ENCODE measurements at places on chromosomes 5 and 9.

DNA sequence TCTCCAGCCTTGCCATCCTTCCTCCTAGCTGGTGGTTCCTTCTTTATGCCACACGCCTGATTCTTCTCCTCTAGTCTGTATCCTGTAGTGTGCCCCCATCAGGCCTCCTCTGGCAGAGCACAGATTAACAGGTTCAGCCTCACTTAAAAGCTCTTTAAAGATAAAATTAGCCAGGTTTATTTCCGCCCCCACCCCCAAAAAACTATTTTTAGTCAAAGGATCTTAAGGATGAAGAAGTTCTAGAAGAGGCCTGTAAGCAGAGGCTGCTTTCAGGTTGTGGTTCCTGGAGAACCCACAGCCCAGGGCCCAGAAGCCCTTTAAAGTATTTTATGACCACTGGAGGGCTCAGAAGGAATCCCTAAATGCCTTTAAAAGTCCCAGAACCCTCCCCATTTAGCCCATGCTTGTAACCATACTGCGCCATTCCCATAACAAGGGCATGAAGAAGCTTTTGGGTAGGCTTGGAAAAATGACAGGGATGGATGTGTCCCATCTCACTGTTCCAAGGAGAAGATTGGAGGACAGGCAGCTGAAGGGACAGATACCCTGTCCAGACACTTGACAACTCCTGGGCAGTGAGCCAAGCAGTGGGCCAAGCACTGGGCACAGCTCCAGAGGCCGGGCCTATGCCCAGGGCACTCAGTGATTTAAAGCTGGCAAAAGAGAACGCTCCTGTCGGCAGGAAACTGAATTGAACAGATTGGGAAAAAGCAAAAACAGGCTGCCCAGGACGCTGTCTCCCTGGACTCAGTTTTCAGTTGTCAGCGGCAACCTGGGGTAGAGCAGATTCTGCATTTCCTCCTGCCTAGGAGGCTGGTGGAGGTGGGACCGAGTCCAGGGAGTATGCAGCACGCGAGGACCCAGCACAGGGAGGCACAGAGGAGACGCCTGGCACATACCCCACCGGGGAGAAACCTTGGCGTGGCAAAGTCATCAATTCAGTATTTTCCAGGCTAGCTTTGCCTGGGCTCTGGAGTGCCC is 106.3 kb upstream of the SSBP2 start:
- no peak for DNase-seq

DNA sequence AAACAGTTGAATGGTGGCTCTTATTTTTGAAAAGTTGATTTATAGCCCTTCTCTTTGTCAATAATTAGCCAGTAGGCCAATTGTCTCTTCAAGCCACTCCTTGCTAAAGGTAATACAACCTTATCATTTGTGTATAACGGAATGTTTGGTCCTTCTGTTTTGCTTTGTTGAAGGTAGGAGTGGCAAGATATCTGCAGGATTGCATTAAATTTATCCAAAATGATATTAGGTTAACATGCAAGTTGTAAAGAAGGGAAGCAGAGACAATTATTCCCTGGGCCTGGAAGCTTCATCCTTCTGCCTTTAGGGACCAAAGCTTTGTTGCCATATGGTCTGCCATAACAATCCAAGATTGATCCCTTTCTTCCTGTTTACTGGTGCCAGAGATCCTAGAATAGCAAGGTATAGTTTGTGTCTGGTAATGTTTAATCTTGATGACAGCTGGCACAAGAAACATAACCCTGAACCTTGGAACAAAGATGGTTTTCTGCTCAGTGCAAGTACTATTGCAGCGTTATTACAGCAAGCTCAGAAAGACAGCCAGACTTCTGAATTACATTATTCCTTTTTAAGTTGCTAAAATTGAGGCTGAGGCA is 15.5 kb upstream of the FSD1L start:
- no peak for DNase-seq

- no peak for DNase-seq
Observed at GRCh38 chr5:143031781-143032580, 261.8 kb downstream of the ARHGAP26 start.

DNA sequence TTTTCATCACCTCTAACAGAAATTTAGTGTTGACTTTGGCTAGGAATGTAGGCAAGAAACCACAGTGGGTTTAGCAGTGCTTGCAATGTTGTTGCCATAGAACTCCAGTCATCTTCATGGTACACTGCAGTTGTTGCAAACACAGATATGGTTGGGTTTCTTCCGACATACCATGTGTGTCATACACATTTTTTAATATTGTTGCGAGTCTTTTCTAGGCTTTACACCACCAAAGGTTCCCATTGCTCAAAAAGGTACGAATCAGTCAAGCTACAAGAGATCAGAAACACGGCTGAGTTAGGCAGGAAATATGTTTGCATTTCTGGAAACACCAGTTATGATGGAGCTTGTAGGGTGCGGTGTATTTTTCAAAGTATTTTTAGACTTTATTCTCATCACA is 172.4 kb downstream of the SYK start:
- DNase-seq = no peak

DNA sequence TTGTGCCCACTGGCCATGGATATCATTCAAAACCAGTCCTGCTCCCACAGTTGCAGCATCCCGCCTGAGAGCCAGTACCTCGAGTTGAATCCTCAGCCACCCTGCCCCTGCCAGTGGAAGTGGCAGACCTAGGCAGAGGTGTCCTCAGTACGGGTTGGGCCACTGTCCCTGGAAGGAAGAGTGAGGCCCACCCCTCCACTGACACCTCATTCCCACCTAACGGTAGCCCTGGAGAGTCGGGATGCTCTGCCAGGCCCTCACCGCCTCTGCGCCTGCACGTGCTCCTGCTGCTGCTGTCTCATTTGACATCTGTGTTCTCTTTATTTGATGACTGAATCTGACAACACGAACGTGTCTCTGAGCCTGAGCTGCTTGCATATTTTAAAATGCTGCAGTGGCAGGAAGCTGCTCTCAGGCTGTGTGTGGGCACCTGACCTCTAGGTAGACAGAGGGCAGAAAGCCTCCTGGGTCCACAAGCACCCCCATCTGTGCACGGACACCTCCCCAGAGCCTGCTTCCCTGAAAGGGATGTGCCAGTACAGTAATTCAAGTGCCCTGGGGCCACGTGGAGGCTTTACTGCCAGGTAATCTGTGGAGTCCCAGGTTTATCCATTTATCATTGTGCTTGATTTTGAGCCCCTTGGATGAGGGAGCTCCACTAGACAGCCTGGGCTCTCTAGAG is 194.7 kb downstream of the CACNA1B start:
- DNase-seq = no peak

DNA sequence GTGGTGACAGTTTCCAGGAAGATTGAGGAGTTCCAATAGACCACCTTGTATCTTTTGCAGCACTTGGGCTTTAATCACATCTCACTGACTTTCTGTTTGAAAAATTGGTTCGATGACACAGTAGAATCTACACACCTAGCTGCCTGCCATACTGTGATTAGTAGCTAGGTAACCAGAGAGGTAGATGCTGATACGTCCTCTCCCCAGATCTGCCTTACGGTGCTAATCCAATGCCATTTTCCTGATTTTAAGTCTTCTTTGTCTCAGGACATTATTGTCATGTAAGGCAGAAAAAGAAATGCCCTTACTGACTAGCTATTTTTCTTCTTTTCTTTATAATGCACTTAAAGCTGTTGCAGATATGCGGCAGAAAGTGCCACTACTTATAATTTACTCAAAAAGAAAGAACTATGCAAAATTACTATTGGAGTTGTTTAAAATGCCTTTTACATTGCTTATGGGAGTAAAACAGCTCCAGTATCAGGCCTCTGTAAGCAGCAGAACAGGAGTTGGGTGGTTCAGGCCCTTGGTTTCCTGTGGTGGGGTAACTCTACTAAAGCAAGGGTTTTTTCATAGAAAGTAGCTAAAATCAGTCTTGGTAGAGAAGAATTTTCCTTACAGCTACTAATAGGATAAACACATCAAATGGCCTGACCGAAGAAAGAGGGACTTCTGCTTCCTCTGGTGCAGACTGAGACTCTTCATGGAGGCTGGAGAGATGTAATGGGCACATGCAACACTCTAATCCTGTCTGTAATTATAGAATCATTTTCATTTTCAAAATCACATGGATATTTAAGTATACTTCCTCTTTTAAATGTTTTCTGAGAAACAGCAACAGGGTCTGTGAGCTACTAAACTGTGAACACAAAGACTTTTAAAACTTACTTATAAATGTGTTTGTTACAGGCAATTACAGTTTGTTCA is 177.2 kb downstream of the MAPKAP1 start:
- DNase-seq = no peak

DNA sequence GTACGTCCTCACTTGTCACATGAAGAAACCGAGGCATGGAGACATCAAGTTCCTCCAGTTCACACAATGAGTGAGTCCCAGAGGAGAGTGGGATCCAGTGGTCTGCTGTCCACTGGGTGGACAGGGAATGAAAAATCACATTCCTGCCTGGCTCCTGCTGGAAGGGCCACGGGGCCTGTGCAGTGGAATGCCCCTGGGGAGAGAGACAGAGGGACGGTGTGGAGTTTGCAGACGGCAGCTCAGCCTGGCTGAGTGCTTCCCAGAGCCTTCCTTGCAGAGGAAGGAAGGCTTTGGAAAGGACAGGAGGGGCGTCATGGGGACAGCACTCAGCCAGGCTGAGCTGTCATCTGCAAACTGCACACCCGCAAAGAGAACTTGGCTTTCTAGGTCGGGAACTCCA is 74.7 kb downstream of the COL27A1 start:
- DNase-seq = no peak

DNA sequence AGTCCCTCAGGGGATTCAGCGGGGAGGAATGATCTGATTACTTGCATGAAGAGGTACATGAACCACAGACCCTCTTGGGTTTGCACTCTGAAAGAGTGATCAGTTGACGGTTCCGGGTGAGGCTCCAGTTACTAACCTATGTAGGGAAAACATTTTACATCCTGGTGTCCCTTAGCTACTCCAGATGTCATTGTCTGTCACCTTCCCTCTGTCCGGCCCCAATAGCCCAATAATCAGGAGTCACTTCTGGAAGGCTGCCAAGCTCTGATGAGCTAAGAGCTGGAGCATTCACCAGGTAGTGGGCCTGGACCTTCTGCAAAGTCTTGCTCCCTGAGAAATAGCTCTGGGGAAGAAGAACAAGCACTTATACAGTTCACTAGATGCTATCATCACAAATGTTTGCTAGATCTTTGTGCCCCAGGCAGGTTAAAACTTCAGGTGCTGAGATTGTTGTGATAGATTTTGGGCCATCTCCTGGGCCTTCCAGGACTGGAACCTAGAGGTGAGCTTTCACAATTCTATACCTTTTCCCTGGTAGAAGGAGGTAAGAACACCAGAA is 64.5 kb downstream of the ENTREP1 start:
- DNase-seq = no peak

- DNase-seq = no peak
Observed at GRCh38 chr5:140338908-140339307, 7.5 kb downstream of the HBEGF start.

DNA sequence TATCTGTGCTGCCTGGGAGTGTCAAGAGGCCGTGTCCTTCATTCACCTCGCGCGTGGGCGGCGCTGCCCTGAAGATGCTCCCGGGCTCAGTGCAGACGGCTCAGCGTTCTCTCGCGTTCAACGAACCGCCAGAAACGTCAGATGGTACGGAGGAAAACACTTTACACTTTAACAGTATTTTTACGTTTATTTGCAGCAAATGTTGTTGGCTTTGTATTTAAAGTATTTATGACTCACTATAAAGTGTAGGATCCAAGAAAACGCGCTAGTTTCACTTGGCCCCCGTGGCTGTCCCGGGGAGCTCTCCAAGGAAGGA is 544 bp upstream of the ERCC6L2 start:
- DNase-seq = peak; percentile 86

DNA sequence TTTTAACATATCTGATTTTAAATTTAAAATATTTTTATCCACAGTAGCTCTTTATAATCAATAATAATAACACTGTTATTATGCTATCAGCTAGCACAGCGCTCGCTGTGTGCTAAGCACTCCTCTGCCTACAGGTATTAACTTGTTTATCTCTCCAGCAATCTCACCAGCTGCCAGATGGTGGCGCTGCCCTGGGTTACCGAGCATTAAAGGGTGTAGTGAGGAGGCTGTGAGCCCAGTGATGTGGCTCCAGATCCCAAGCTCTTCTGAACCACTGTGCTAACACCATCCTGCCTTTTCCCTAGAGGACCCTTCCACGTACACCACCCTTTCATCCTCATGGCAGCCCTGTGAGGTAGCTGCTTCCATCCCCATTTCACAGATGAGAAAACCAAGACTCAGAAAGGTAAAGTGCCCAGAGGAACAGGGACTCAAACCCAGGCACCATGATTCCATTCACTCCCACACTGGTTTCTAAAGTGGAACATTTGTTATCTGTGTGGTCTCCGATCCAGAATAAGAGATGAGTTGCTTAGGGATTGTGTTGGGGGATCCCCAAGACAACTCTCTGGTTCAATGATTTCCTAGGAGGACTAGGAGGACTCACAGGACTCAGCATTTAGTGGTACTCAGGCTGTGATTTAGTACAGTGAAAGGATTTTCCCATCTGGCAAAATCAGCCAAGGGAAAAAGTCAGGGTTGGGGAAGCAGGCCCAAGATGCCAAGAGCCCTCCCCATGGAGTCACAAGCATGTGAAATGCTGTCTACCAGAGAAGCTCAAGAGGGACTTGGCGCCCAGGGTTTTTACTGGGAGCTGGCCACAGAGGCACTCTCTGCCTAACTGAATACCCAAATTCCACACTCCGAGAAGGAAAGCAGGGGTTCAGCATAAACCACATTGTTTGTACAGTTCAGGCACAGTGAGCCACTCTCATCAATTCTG is 7.0 kb downstream of the IGFBPL1 start:
- no peak for DNase-seq

- peak; percentile 9 for DNase-seq
Observed at GRCh38 chr5:150272531-150272930, 17.0 kb downstream of the CAMK2A start.

DNA sequence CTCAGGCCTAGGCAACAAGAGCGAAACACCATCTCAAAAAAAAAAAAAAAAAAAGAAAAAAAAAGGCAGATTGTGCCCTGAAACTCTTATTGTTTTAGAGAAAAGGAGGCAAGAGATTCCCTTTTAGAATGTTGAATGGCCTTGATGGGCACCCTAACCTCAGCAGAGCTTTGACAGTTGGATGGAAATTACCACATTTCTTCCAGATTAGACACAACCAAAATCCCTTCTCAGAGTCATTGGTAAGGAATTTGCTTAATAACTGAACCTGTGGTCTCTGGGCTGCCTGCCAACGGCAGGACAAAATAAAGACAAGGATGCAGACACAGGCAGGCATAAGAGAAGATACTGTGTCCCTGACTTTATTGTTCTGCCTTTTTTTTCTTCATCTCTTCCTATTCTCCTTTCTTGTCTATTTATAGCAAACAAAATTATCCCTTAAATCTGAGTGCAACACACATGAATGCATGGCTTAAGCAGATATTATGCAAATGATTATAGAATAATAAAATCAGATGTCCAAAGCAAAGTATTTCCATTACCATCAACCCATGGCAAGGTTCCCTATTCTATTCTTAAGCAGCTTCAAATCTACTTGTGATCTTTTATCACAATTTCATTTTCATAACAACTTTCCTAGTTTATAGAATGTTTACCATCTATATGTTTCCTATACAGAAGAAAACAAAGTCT is 37.3 kb upstream of the TRIO start:
- DNase-seq = no peak

DNA sequence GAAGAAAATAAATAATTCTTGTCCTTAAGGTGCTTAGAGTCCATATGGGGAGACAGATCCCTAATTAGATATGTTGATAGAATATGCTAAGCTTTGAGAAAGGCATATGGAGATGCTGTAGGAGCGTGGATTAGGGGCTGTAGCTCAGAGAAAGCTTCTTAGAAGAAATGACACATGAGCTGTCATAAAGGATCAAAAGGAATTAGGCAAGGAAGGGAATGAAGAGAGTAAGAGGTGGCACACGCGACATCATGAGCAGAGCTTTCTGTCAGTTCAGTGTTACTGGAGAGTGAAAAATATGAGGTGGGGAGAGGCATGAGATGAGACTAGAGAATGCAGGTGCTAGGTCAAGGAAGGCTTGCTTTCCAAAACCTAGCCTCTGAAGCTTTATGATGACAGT is 118.6 kb downstream of the KIAA0825 start:
- DNase-seq = no peak
